Activated CD4-positive, alpha-beta memory T cell treated with anti-CD3 and anti-CD28 coated beads for 36 hours (primary cell): ENCODE measurements at places on chromosomes 1 and 21. TPM values are rescaled to one million over a fixed set of nuclear protein-coding genes. Genes with fewer than 3 reads are reported as not detected.

GRCh38 chr1:27122652-27123051, 32.3 kb downstream of the SLC9A1 start:
- no peak for DNase-seq

GRCh38 chr1:171247501-171247900, 793 bp upstream of the FMO1 start:
- DNase-seq, result no peak

- DNase-seq, result no peak
Measured at GRCh38 chr1:93076268-93076667, 2.8 kb upstream of the MTF2 start.

- DNase-seq, result no peak
Measured at GRCh38 chr1:64495878-64496277, 25.9 kb downstream of the CACHD1 start.

GRCh38 chr1:4149281-4149680, 249.2 kb upstream of the C1orf174 start:
- no peak for DNase-seq

GRCh38 chr1:225548140-225548857, 104.6 kb downstream of the ENAH start:
- no peak for DNase-seq

DNA sequence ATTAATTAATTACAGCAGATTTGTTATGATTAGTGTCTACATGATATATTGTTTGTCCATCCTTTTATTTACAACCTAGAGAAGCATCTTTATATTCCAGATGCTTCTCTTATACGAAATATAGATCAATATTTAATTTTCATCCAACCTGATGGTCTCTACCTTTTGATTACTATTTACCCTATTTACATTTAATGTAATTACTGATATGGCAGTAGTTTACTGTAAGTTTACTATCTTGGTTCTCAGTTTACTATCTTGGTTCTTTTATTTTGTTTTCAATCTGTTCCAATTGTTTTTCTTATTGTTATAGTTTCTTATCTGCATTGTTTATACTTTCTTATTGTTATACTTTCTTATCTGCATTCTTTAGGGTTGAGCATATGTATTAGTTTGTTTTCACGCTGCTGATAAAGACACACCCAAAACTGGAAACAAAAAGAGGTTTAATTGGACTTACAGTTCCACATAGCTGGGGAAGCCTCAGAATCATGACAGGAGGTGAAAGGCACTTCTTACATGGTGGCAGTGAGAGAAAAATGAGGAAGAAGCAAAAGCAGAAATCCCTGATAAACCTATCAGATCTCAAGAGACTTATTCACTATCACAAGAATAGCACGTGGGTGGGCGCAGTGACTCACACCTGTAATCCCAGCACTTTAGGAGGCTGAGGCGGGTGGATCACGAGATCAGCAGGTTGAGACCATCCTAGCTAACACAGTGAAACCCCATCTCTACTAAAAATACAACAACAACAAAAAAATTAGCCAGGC, 28.9 kb downstream of the FAF1 start:
- DNase-seq, result peak; percentile 36

GRCh38 chr1:215476541-215476940, 90.6 kb upstream of the KCTD3 start:
- no peak for DNase-seq

DNA sequence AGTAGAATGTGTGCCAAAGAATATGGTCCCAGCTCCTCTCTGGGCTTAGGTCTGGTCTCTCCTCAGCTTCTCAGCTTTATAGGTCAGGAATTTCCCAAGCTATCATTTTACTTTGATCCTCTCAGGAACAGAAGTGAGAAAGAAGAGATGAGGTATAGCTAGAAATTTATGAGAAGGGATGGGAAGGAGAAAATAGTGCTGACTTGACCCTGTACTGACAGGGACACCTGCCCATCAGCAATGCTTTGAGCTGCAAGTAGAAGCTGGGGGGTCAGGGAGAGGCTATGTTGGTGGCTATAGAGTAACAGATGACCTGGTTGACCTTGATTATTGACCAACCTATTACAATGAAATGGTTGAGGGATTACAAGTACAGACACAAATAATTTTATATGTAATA, 75.0 kb downstream of the XCL2 start:
- no peak for DNase-seq

Gene KRTCAP2
- total RNA-seq, result 146 TPM

Gene ANGPTL3
- not detected for total RNA-seq

Gene OR6K3
- total RNA-seq, result not detected

Gene ATP1A2
- total RNA-seq, result not detected

Gene TNFRSF1B
- 201 TPM for total RNA-seq
